LHCN-M2 (cell line): ENCODE measurements at places on chromosomes 7 and 10. TPM values are rescaled to one million over a fixed set of nuclear protein-coding genes. Genes with fewer than 3 reads are reported as not detected.

Gene DYNC1I1
- total RNA-seq, result 1.1 and 2.2 TPM in 2 replicates

- DNase-seq, result no peak
Measured at GRCh38 chr7:95250571-95250970, 73.8 kb downstream of the PON1 start.

Gene CHST3
- 32.9 and 40.6 TPM in 2 replicates for total RNA-seq

Gene LIPN
- total RNA-seq, result not detected in 2 replicates

DNA sequence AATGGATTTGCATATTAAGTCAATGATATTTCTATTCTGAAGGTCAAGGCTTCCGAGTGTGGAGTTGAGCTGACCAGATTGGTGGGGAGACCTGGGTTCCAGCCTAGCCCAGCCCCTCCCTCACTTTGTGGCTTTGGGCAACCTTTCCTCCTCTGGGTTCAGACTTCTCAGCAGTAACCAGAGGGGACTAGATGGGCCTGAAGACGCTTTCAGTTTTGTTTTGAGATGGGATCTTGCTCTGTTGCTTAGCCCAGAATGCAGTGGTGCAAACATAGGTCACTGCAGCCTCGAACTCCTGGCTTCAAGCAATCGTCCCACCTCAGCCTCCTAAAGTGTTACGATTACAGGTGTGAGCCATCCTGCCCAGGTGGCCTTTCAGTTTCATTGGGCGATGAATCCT, 68.1 kb upstream of the LEP start:
- DNase-seq, result no peak

Gene CPA2
- total RNA-seq, result not detected in 2 replicates

- DNase-seq, result no peak
Measured at GRCh38 chr7:83149466-83149865, 13.2 kb downstream of the PCLO start.

Gene TEX47
- total RNA-seq, result not detected in 2 replicates

Gene EPHB6
- 0.32 and 0.69 TPM in 2 replicates for total RNA-seq

DNA sequence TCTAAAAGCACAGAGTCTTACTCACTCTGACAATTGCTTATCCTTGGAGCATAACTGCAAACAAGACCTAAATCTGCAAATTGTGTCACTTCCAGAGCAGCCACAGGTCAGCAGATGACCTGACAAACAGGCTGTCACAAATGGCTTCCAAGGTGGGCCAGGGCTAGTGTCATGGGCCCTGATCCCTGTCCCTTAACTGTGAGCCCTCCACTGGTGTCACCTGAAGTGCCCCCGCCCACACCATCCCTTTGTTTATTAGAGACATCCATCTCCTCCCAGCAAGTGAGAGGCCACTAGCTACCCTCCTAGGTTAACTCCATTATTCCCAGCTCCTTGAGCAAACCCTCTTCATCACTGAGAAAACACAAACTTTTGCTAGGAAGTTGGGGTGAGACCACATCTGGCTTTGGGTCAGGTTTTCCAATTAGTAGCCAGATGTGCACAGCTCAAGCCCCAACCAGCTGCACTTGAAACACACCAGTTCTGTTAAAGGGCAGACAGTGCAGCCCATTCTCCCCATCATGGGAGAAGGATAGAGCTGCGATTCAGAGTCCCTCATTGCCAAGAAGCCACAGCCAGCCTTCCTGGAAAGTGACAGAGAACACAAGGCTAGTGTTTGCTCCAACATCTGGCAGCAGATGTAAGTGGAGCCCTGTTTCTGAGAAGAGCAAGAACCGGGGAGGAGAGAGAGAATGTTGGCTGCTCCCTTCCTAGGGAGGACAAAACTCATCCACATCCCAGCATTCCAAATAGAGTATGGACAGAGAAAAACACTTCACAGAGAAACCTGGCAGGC, 75.7 kb upstream of the NANOS1 start:
- no peak for DNase-seq

DNA sequence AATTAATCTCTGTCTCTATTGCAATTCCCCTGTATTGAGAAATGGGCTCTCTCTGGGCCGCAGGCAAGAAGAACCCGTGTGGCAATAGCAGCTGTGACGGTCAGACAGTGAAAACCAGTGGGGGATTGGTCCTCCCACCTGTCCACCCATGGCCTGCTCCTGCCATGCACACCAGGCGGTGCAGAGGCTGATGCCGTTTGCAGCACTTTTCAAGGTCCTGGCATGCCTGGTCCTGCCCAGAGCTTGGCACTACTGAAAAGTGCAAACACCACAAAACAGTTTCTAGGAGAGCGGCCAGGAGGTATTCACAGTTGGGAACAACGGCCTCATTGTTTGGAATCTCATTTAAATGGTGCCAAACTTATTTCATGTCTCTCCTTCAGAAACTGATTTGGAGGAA, 41.5 kb downstream of the PSPH start:
- DNase-seq, result no peak

Gene GDF2
- not detected in 2 replicates for total RNA-seq

DNA sequence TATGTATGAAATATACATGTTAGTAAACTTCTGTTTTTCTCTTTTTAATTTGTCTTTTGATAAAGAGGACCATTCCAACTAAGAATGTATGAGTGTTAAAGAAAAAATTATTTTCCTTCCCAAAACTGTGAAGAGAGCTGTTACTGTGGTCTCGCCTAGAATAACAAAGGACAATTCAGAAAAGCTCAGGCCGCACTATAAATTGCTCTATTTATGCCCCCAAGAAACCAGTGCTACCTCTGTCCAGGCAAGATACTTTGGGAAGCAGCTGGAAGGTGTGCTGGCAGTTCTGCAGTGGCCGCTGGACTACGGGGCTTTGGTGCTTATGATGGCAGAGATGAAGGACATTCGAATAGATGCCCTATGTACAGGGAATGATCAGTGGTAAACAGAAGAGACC, 252.1 kb downstream of the DOCK4 start:
- no peak for DNase-seq

DNA sequence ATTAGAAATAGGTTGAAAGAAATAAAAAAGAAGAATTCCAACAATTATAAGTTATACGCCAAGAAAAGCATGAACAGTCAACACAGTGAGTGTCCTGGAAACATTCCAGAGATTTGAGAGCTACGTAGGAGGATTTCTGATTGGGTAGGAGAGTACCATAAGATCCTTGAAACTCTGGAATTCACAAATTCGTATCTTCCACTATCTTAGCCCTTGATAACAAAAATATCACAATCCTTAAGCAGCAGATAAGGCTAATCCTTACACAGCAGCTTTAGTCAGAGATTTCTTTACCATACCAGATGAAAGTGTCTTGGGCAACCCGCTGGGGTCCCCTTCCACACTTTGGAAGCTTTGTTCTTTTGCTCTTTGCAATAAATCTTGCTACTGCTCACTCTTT, 8.2 kb downstream of the TPK1 start:
- DNase-seq, result peak; percentile 50

DNA sequence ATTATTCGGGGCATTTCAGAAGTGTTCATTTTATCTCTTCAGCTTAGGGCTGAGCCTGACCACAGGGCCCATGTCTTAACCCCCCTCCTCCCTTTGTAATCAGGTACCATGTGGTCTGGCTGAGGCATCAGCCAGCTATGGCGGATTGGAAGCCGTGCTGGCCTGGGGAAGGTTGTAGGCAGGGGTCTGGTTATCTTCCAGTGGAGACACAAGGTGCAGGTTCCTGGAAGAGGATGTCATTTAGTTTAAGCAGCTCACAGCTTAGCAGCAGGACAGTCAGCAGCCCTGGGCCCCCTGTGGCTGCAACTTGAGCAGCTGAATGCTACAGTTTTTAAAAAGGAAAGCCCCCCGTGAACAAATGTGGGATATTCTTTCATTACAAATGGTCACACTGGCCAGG, 22.1 kb downstream of the BAG3 start:
- DNase-seq, result no peak

DNA sequence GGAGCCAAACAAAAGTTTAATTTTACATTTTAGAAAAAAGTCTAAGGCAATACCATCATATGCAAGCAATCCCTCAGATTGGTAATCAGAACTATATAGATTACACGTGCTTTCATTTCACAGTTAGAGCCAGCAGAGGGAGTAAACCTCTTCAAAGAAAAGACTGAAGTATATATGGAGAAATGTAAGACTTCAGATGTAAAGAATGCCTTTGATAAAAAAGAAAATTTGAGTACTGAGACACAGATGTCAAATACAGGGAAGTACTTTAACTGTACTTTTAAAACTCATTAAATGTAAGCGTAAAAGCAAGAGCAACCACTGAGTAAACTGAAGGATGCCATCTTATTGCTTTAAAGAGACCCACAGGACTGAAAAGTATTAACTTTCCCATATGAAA, 101.4 kb upstream of the FAM133B start:
- peak; percentile 73 for DNase-seq

DNA sequence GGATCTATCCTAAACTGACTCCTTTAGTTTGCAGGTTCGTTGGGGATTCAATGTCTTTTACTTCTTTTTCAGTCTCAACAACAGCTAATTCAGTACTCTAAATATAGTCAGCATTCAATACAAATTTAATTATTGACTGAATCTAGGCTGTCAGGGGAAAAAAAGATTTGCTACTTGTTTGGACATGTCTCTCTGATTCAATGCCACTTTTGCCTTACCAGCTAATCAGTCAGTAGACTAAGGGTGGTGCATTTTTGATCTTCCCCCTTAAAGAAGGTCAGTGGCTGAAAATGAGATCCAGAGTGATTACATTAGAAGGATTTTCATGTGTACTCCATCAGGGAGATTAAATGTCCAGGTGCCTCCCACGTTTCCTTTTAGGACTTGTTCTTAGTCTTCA, 145.1 kb downstream of the C1GALT1 start:
- no peak for DNase-seq

GRCh38 chr7:75957021-75957736, 37.2 kb downstream of the TMEM120A start:
- no peak for DNase-seq

- DNase-seq, result peak; percentile 65
Measured at GRCh38 chr10:22606164-22606614, 108.2 kb downstream of the PIP4K2A start.

- DNase-seq, result no peak
Measured at GRCh38 chr10:28925121-28925663, 247.9 kb downstream of the BAMBI start.

GRCh38 chr7:47807756-47808155, 140.5 kb downstream of the PKD1L1 start:
- DNase-seq, result no peak

DNA sequence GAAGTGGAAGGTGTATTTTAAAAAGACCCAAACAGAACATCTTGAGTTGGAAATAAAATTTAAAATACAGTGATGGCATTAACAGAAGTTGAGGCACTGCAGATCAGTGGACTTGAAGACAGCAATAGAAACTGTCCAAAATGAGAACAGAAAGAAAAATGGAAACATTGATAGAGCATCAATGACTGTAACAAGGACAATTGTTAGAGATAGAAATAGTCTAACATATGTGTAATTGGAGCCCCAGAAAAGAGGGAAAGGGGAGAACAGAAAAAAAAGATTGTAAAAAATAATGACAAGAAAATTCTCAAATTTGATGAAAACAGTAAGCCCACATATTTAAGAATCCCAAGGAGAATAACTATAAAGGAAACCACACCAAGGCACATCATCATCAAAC, 29.4 kb downstream of the VKORC1L1 start:
- DNase-seq, result no peak

Gene SEMA3E
- 0.71 and 0.98 TPM in 2 replicates for total RNA-seq

Gene GPR37
- not detected in 2 replicates for total RNA-seq

Gene VWA2
- total RNA-seq, result not detected in 2 replicates

DNA sequence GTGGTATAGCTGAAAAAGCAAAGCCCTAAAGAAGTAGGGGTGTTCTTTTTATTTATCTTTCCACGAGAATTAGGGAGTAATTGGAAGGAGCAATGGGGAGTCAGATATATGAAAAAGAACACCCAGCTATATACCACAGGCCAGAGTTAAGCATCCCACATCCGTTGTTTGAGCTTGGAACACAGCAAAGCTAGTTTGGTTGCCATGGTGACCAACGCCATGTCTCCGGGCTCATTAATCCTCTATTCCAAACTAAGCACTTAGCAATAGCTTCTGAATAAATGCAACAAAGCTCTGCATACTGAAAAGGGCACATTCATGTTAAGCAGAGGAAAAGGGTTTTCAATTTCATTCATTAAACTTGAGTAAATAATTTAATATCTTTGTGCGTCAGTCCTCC, 23.5 kb downstream of the ASB4 start:
- DNase-seq, result peak; percentile 94

Gene ZP3
- total RNA-seq, result 2.7 TPM in 1 of 2 replicates, not detected in the other

DNA sequence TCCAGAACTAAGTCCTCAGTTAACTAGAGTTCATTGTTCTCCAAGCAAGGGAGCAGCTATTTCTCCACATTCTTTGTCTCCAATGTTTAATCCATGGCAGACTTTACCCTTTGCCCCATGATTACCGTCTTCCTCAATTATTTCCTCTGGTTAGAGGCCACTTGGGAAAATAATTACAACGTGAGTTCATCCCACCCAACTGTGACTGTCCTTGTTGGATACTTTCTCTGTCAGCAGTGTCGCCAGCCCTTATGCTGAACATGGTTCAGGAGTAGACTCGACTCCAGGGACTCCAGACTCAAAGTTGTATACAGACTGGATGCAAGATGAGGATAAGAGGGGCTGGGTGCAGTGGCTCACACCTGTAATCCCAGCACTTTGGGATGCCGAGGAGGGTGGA, 17.1 kb upstream of the SEPHS1 start:
- no peak for DNase-seq

- DNase-seq, result peak; percentile 85
Measured at GRCh38 chr7:105806592-105807447, 69.6 kb downstream of the ATXN7L1 start.

- peak; percentile 87 for DNase-seq
Measured at GRCh38 chr10:122861711-122862161, 16.1 kb upstream of the CUZD1 start.
